NCI-H1436 (cell line): ENCODE measurements at places on chromosomes 3 and 15.

DNA sequence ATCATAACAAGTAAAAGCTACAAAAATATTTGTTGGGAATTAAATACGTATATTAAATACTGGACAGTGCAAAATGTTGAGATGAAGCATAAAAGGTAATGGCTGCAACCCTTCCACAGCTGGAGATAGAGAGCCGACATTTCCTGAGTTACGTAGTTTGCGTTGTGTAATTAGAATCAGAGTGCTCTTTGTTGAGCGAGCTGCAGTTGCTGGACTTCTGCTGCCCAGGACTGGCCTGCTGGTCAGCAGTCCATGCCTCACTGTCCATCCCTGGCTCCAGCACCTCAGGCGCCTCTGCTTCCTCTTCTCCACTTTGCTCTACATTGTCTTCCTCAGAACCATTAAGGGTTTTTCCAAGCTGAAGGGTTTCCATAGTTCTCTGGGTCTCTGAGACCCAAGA lies 28.4 kb upstream of the SHC4 start:
- DNase-seq = no peak

- DNase-seq = no peak
Observed at GRCh38 chr15:75736256-75736655, 23.6 kb upstream of the CSPG4 start.

GRCh38 chr15:45393851-45394250 lies 15.5 kb upstream of the GATM start:
- DNase-seq = no peak

DNA sequence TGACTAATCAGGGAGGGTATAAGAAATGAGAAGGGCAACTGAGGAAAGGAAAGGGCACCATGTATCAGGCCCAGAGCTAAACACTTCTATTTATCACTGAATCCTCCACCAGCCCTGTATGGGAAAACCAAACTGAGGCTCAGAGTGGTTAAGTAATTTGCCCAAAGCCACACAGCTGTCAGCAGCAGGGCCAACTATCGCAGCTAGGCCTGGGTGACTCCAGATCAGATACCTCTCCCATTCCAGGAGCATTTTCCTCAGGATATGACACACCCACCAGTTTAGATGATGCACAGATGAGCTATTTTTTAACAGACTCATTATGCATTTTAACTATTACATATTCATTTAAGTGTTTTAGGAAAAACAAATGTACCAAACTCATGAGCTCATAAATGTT lies 14.5 kb downstream of the NUP210 start:
- no peak for DNase-seq

- DNase-seq = peak; percentile 3
Observed at GRCh38 chr15:44713006-44713966, 2.0 kb downstream of the B2M start.

DNA sequence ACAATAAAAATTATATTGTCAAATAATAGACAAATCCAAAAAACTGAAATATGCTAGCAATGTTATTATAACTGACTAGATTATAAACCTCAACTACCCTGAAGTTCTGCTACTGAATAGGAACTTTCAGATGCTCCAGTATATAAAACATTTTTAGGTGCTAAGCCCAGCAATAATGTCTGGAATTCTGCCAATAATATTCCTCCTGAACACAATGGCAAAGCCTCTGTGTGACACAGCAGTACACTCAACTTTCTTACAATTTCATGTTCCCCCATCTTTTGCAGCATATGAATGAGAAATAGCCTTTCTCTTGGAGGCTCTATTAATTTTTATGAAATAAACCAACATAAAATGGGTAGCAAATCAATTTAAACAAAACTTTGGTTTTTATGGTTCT lies 29.5 kb downstream of the ATOSA start:
- DNase-seq = no peak
